Progenitor cell of endocrine pancreas (in vitro differentiated cells): ENCODE measurements at places on chromosomes 16 and 17.
A peak's percentile ranks its signal among the peaks of the same experiment; 100 is the strongest.

DNA sequence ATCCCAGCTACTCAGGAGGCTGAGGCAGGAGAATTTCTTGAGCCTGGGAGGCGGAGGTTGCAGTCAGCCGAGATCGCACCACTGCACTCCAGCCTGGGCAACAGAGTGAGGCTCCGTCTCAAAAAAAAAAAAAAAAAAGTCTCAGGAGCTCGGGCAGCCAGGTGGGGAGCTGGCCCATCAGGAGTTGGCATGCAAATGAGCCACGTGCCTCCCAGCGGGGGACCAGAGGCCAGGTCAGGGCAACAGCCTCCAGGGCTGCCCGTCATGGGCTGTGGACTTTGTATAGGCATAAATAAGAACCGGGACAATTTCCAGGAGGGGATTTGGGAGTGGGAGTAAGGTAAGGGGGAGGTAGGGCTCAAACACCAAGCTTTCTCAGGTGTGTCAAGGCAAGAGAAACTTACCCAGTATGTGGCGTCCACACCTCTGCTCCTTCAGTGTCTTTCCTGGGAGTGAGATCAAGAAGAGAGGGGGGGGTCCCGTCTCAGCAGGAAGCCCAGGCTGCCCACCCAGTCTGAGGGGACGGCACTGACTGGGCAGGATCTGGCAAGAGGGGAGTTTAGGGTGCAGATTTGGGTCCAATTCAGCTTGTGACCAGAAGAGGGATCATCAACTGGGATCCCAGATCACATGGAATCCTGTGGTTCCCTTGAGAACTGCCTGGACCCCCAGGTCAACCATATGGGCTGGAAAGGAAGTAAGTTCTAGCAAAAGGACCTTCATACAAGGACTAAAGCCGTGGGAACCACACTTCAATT is 22.3 kb upstream of the G6PC1 start:
- no peak for DNase-seq

GRCh38 chr16:78177987-78178386 is 78.5 kb downstream of the WWOX start:
- no peak for DNase-seq

- DNase-seq = no peak
Observed at GRCh38 chr17:9192010-9192409, 170.7 kb downstream of the NTN1 start.

GRCh38 chr17:57726213-57726790 is 18.8 kb downstream of the CCDC182 start:
- no peak for DNase-seq

DNA sequence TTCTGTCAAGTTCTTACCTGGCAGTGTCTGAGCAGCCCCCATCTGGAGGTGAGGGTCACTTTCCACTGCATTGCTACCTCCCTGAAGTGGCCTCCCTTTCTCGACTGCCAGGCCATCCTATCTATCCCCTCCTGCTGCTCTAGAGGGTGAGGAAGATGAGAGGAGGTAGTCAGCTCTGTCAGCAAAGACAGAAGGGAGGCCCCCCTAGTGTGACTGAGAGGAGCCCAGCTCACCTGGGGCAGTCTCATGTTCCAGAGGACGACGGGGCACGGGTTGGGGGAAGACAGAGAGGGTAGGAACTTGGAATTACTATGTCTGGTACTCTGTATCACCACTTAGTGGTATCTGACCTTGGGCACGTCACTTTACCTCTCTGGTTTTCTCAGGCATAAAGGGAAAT is 22.0 kb downstream of the MYO19 start:
- DNase-seq = no peak

DNA sequence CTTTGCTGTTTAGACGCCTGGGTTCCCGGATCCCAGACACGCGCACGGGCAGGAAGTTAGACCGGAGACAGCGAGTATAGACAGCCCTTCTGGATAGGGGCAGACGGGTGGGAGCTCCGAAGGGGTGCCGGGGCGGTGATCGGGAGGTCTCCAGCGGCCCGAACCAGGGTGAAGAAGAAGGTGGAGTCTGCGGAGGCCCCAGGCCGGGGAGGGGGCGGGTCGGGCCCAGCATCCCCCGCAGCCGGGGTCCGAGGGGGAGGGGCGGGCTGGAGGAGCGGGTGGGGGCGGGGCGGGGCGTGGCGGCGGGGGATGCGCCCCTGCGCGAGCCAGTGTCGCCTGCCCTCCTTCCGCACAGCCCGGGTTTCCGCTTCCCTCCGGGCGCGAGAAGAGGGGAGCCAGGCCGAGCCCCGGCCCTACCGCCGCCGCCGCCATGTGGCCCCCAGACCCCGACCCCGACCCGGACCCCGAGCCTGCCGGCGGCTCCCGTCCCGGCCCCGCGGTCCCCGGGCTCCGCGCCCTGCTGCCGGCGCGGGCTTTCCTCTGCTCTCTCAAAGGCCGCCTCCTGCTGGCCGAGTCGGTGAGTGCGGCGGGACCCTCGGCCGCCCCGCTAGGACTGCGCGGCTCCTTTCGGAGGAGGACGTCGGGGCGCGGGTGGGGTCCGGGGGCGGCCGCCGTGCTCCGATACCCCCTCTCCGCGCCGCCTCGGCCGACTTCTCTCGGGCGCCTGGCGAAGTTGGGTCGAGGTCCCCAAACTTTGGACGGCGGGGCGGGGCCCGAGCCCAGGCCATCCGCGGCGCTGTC is at the start of gene CMTM3:
Gene CMTM3 (plus strand): TSS at position 329 of the 801 bp plus-strand sequence. CDS start 102 bp downstream, at position 431.
- peak; percentile 72 for DNase-seq

DNA sequence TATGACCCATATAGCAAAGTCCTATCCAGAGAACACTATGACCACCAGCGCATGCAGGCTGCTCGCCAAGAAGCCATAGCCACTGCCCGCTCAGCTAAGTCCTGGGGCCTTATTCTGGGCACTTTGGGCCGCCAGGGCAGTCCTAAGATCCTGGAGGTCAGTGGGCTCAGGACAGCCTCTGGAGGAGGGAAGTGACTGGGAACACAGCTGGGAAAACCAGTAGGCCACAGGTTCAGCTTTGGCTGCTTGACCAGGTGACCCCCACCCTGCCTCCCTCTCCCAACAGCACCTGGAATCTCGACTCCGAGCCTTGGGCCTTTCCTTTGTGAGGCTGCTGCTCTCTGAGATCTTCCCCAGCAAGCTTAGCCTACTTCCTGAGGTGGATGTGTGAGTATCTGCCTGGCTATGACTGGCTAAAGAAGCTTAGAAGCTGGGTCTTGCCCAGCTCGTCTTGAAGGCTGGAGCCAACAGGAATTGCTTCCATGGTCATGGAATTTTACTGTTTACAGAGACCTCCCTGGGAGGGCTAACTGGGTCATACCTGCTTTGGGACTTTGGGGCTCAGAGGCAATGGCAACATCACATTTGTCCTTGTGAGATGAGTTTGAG is 1.5 kb upstream of the OVCA2 start:
- DNase-seq = no peak

DNA sequence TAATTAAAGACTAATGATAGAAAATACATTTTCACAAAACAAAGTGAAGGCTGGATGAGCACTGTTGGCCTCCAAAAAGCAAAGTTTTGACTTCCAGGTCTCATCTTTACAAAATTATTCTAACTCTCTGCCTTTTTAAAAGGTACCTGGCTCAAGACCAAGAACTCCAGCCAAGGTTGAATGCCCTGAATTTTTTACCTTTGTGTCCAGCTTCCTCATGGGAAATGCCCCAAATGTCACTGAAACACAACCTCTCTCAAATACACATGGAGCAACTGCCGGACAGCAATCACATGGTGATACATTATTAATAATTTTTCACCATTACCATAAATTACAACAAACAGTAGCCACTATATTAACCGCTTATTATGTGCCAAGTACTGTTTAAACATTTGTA is 32.2 kb downstream of the ADAMTS18 start:
- no peak for DNase-seq

DNA sequence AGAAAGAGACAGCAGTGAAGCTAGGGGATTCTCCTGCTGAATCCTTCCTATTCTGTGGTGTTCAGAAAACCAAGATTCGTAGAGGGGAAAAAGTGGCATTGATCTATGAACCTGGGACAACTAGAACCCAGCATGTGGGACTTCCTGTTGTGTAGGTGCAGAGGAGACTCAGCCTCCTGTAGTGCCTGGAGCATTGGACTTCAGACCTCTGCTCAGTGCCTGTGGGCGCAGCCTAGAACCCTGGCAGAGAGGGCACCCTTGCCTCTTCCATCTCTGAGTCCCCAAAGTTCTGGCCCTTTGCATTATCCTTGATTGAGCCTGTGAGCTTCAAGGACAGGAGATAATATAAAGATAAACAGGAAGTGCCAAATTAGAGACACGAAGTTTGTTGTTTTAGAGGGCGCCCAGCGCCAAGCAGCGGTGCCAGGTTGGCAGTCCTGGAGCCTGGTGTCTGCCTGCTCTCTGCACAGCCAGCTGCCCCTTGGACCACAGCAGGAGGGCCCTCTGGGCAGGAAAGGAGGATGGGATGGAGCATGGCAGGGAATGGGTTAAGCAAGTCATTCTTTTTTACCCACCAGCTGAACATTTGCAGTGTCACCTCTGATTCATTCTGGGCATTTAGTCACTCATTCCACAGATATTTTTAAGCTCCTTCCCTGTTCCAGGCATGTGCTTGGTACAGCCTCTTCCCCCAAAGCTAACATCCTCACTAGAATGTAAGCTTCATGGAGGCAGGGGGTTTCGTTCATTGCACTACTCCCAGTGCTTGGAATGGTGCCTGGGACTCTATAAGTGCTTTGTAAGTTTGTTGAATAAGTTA is 11.9 kb upstream of the SP6 start:
- DNase-seq = no peak

DNA sequence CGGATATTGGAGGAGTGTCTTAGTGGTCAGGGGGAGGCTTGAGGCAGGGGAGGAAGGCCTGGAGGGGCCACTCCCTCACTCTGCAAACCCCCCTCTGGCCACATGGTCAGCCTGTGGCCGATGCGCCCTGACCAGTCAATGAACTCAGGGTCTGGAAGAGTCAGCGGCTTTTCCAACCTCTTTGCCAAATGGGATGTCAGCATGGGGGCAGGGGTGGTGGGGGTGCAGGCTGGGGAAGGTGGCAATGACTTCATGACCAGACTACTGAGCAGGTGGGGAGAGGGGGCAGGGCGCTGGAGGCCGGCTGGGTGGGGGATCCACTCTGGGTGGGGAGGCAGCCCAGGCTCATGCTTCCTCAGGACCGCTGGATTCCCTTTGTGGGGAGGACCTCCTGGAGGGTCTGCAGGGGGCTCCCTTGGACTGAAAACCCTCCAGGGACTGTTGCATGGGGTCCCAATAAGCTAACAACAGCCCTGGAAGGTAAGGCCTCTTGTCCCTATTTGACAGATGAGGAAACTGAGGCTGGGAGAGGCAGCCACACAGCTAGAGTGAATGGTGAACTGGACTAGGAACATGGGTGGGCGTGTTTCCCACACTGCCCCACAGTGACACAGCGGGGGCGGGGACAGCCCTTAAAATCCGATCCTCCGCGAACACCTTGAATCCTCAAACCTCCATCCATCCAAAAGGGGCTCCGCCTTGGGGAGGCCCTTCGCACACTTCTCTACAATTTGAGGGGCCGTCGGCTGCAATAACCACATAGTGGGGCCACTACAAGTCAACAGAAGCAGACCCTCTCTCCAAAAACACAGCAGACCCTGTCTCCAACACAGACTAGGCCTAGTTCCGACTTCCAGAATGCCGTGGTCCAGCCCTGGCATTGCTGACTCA is 81.0 kb upstream of the TOB1 start:
- DNase-seq = no peak

DNA sequence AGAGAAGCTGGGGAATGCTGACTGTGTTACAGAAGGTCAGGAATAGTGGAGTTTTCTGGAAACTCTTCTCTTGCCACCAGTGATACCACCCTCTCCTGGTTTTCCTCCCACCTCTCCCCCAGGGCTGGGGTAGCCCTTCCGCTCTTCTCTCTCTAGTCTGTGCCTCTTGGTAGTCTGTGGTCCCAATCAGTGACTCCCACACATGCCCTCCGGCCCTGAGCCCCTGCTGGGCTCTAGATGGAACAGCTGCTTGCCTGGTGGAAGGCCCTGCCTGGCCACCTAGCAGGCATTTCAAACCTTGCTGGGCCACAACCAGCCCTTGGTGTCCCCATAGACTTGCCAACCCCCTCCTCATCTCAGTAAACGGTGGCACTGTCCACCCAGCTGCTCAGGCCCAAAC is 15.2 kb upstream of the MTSS2 start:
- no peak for DNase-seq

DNA sequence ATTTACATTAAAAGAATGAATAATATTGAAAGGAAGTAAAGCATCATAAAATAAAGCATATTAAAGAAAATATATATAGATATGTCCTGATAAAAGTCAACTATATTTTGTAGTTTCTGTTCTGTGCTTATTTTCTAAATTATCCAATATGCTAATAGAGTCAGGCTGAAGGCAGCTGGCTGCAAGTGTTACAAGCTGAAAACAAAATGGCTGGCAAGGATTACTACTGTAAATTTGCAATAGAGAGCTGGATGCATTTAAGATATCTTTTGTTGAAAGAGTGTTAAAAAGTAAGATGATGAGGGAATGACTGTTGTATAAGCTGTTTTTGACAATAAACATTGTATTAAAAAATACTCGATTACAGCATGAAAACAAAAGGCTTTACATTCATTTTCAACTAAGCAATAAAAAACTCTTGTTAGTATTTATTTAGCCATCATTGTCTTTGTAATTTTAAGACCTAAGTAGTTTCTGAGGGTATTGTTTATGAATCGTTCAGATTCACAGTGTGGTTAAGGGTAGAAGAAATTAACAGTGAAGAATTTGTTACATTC is 76.3 kb downstream of the TANC2 start:
- DNase-seq = no peak

DNA sequence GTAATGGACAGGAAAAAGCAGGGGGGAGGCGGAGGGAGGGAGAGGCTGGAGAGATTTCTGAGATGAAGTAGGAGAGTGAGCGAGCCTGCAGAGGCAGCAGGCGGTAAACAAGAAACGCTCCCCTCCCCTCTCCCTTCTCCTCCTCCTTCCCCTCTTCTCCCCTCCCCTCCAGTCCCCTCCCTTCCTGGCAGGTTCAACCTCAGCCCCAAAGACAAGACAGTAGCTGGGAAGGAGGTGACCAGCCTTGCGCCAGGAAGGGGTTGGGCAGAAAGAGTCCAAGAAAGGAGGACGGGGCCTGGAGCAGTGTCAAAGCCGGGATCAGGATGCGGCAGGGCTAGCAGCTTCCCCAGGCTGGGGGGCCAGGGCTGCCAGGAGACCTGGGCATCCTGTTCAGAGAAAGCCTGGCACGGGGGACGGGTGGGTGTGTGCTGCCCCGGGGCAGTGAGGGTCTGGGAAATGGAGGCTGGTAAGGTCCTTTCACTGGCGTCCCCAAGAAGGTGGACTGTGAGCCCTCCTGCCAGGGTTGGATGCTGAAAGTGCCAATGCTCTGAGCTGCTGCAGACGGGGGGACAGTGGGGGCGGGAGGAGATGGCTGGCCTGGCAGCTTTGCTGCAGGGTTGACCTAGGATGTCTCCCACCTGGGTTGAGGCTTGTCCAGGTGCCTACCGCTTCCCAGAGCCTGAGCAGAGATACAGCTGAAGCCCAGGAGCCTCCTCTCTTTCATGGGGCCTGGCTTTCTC is 261.6 kb upstream of the TNRC6C start:
- no peak for DNase-seq

- no peak for DNase-seq
Observed at GRCh38 chr16:67731753-67732095, 12.6 kb upstream of the GFOD2 start.

- no peak for DNase-seq
Observed at GRCh38 chr16:81545470-81546250, 101.1 kb downstream of the CMIP start.

DNA sequence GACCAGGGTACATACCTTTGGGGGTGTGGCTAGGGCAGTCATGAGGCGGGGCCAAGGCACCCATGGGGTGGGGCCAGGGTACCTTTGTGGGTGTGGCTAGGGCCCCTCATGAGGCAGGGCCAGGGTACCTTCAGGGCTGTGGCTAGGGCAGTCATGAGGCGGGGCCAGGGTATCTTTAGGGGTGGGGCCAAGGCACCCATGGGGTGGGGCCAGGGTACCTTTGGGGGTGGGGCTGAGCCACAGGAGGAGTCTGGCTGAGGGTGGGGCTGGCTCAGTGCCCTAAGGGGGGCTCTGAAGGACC is 3.5 kb downstream of the GNG13 start:
- DNase-seq = no peak
